Kidney (tissue), 22 donors: ENCODE measurements at places on chromosomes 7 and 10.

DNA sequence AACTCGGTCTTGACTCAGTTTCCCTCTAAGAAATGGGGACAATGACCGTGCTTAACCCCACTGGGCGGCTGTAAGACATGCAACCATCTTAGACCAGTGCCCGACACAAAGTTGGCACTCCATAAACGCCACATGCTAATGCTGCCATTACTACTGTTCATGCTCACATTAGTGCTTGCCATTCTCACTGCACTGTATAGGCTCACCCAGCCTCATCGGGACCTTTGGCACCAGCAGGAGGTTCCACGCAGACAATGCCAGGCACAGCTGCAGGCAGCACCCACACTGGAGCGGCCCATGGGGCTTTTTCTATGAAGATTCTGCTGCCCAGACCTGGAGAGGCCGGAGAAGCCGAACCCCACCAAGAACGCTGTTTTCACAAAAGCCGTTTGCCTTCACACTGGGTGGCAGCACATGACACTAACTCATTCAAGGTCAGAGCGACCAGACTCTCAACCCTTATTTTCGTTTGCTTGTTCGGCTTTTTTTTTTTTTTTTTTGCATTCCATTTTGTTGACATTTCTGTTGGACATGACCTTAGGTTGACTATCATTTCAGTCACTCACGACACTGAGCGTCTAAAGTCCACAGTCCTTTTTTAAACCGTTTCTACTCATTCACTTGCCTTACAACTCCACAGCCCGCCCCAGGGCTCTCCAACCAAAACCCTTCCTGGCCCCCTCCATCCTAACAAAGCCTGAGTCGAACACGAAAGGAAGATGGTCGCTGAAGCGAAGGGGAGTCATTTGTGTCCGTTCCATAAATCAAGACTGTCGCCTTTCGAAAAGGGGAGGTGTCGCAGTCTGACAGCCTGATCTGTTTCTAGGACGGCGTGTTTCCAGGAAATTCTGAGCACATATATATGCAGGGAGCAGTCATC, 124.4 kb upstream of the RNF32 start:
- peak; percentile 74 for DNase-seq

DNA sequence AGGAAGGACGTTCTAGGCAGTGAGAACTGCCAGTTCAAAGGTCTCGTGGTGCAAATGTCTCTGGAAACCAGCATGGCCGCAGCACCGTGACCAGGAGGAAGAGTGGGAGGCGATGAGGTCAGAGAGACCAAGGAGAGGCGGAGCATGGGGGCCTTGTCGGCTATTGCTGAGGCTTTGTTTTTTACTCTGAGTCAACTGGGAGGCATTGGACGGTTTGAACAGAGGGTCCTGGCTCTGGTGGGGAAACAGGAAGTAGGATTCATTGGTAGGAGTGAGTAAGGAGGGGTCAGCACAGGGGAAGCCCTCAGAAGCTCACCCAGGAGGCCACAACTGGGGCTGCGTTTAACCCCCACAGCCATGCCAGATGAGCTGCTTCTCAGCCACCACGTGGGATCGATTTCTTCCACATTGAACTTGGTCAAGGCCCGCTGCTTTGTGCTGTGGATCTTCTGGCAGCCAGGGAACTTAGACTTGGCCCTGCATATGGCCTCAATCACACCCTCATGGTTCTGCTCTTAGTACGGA, 22.2 kb upstream of the SH2B2 start:
- DNase-seq = peak; percentile 35

GRCh38 chr10:95404462-95404858, 113.7 kb upstream of the PDLIM1 start:
- DNase-seq = no peak

DNA sequence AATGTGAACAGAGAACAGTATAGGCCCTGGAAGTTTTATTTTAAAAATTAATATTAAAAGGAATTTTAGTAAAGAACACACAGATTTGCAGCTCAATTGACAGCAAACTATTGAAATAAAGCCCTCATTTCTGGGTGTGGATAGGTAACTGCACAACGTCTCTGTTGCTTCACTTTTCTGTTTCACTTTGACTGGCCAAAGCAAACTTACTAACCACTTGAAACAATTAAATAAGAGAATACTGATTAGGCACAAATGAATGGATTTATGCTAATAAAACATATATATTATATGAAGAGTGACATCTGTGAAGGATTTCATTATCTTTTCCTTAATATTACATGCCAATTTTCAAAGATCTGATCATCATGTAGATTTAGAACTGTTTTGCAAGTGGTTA, 11.9 kb downstream of the ZNF804B start:
- no peak for DNase-seq

GRCh38 chr7:79176859-79177477, 276.5 kb downstream of the MAGI2 start:
- peak; percentile 74 for DNase-seq

GRCh38 chr7:12110425-12110824, 100.7 kb upstream of the TMEM106B start:
- DNase-seq = no peak

GRCh38 chr7:130490311-130490791, 1.5 kb upstream of the MEST start:
- peak; percentile 89 for DNase-seq

DNA sequence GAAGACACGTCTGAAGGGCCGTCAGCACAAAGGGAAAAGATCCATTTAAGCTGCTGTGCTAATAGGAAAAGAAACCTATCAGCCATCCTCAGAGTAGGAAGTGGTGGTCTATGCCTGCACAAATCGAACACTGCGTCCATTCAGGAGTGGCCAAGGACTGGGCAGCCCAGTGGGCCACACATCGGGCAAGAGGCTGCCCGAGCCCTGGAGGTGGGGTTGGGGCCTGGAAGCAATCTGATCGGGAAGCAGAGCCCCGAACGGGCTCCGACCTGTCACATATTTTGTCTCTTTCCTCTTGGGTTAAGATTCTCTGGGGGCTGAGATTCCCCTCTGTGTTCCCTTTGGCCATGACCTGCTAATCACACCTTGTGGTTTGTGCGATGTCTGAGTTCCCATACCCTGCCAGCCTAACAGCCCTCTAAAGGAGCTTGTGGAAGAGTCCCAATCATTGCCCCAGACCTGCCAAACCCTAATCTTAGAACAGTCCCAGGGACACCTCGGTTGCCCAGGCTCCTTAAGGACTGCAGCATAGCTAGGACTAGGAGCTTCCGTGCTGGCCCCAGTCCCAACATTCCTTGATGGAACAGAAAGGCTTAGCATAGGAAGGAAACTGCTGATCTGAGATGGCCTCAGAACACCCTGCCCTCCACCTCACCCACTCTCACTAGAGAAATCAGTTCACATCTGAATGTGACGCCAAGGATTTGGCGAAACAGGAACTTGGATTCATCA, 77.9 kb upstream of the SAMD8 start:
- DNase-seq = no peak

DNA sequence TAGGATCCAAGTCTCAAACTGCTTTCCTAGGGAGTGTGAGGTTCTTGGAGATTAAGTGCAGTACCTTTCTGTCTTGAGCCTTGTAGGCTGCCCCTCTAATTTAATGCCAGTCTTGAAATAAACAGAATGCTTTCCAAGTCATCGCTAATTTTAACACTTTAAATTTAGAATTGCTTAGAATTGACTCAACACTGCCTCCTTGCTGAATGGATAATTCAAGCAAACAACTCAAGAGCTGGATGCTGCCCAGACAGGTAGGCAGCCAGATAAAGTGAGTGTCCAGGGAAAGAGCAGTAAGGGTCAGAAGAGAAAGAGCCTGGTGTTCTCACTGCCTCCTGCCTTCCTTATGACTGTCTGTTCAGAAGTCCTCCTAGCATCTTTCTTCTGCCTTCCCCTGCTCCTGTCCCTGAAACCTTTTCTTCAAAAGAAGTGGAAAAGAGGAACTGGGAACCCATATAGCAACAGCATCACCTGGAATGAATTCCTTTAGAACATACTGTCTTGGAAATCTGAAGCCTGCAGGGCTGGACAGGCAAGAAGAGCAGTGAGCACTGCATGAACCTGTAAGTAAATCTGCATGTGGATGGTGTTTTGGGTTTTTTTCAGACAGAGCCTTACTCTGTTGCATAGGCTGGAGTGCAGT, 3.1 kb upstream of the GOT1 start:
- DNase-seq = no peak

- peak; percentile 85 for DNase-seq
These were observed 123.0 kb upstream of the SVIL start for GRCh38 chr10:29757551-29758297.

DNA sequence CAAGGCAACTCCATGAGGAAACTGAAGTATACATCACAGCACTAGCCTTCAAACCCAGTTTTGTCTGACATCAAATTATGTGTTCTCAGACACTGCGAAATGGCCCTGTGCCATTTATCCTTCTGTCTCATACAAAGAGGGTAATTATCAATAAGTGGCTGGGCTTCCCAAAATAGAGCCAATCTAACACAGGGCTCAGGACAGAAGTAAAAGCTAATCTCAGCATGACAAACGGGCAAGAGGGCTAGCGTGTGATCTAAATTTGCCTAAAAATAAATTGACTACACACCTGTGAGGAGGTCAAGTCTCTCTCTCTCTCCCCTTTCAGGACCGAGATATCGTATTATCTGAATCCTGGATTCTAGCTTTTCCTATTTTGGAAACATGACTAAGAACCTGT, 67.2 kb downstream of the DGKB start:
- no peak for DNase-seq
